ENCODE measurements at places on chromosomes 1 and 21. TPM values are rescaled to one million over a fixed set of nuclear protein-coding genes. Genes with fewer than 3 reads are reported as not detected.

- no peak for DNase-seq
These were observed 2.7 kb upstream of the COL16A1 start for GRCh38 chr1:31706384-31707058.

The TTC34 gene
- polyA plus RNA-seq: 0.06 TPM

The HSD11B1 gene
- polyA plus RNA-seq: 4.5 TPM

GRCh38 chr1:218587900-218588299 lies 242.8 kb downstream of the TGFB2 start:
- DNase-seq: no peak

The SPATA45 gene
- polyA plus RNA-seq: not detected

GRCh38 chr1:197982256-197982655 lies 65.1 kb downstream of the LHX9 start:
- no peak for DNase-seq

The TSPAN1 gene
- polyA plus RNA-seq: 0.43 TPM

- DNase-seq: peak; percentile 83
These were observed 119.6 kb downstream of the ACTL8 start for GRCh38 chr1:17874710-17875109.

GRCh38 chr1:245019910-245020486 lies 134.8 kb upstream of the KIF26B start:
- DNase-seq: no peak

DNA sequence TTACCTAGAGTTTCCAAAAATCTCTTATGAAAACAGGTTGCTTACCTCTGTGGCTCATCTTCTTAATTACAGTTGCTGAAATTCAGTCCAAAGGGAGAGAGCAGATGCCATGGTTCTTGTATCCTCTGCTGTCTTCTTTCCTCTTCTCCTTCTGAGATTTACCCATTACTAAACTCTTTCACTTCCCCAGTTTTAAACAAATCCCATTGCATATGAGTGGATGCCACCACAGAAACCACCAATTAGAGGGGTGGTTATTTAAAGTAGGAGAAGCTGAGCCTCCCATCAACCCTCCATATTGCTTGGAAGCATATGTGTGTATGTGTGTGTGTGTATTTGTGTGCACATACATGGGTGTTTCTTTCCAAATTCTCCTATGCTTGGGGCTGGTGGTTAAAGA lies 128.5 kb upstream of the KCNK1 start:
- no peak for DNase-seq

DNA sequence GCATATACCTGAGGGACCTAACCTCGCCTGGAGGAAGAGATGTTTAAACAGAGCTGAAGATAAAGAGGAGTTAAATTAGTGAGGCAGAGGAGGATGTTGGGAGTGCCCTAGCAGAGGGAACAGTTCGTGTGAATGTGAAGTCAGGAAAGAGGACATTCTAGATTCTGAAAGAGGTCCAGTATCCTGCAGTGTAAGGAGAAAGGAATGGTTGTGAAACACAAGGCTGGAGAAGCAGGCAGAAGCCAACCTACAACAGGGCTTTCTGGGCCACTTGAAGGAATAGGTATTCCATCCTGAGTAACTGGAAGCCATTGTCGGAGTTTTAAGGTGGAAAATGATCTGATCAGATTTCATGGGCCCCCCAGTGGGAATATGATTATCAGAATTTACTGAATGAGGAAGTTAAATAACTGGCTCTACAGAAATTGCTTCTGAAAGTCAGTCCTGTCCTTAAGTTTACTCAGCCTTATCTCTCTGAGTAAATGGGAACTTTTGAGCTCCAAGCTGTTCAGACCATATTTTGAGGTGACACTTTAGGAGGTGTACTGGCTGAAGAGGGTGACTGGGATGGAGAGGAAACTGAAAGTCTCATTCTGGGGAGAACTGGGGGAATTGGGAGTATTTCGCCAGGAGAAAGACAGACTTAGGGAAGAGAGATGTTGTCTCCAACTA lies 24.4 kb upstream of the FAAH start:
- no peak for DNase-seq

The RXFP4 gene
- not detected for polyA plus RNA-seq

The KRTAP10-4 gene
- not detected for polyA plus RNA-seq
